ENCODE measurements at places on chromosomes 1 and 21.

- DNase-seq, result no peak
Measured at GRCh38 chr1:163771637-163772036, 449.9 kb downstream of the NUF2 start.

- no peak for DNase-seq
Measured at GRCh38 chr1:38738207-38738606, 121.4 kb downstream of the RRAGC start.

- no peak for DNase-seq
Measured at GRCh38 chr1:101205457-101205856, 31.4 kb upstream of the S1PR1 start.

DNA sequence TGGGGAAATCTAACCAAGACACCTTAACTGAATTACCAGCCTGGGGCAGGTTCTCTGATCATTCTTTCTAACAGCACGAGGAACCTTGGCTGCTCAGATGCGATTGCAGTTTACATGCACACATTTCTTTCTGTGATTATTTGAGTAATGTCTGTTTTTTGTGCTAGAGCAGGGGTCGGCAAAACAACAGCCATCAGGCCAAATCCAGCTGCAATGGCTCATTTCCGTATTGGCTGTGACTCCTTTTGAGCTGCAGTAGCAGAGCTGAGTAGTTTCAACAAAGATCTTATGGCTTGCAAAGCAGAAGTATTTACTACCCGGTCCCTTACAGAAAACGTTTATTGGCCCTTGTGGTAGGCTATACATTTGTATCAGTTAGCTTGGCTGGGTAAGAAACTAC, 37.1 kb downstream of the ZBTB18 start:
- DNase-seq, result no peak

DNA sequence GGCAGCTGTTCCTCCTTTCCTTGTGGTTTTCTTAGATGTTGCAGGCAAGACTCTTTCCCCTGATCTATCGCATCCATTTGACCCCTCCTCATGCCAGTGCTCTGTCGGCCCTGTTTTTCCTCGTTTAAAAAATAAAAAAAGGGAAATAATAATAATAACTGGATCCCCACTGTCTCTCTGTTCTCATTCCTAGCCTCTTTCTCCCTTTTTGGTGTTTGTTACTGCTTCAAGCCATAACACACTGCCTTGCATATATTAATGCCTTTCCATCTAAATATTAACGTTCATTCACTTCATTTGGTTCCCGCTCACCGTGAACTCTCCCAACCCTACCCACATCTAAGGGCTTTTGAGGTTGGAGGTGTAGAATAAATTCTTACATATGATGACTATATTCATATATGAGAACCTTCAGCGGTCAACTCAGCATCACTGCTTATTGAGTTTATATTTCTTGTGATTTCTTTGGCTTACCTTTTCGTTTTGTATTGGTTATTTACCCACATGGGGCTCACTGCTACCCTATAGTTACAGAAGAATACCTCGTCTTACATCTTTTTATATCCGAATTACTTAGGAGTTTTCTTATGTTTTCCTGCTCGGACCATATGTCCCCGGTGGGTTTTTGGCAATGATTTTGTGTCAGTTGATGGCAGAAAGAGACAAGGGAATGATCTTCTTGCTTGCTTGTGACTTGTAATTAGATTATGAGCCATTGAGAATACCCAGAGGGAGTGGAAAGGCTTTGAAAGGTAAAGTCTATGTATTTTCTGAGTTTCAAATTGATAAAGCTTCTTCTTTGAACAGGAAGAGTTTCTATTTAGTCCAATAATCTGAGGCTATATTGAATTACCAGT, 805 bp downstream of the ATG4C start:
- no peak for DNase-seq

DNA sequence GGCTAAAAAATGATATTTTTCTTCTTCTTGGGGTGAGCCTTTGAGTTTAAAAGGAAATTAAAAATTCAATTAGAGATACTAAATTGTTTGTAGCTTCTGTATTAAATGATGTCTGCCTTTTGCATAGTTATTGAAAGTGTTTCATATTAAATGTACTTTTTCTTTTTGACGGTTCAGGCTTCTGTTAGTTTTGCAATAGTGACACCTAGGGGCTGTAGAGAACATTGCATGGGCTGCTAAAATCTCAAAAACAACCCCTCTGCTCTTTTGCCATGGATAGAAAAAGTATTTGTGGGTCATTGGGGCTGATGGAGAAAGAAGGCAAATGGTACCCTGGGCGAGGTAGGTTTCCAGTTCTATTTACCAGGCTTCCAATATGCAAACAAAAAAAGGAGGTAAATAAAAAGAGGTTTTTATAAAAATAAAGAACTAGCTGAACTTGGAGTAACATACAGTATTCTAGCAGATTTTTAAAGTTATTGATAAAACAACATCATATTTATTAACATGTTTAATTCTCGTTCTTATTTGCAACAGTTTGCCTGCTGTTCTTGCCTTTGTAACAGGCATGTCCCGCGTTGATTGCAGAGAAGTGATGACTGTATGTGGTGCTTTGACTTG, 115.4 kb upstream of the HOOK1 start:
- no peak for DNase-seq

DNA sequence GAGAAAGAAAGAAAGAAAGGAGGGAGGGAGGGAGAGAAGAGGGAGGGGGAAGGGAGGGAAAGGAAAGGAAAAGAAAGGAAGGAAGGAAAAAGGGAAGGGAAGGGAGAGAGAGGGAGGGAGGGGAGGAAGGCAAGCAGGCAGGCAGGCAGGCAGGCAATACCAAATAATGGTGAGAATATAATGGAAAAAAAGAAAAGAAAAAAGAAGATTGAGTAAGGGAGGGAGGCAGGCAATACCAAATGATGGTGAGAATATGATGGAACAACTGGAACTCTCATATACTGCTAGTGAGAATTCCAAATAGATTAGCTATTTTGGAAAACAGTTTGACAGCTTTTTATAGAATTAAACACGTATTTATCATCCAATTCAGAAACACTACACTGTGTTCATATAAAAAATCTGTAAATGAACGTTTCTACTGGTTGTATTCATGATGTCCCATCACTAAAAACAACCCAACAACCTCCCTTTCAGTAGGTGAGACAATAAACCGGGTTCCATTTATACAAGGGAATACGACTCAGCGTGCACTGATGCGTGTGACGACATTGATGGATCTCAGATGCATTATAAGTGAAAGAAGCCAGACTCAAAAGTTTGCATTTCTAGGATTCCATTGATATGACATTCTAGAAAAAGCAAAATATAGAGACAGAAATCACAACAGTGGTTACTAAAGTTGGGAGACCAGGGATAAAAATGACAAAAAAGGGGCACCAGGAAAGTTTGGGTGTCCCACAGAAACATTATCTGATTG, 226.4 kb downstream of the DSCAM start:
- no peak for DNase-seq

DNA sequence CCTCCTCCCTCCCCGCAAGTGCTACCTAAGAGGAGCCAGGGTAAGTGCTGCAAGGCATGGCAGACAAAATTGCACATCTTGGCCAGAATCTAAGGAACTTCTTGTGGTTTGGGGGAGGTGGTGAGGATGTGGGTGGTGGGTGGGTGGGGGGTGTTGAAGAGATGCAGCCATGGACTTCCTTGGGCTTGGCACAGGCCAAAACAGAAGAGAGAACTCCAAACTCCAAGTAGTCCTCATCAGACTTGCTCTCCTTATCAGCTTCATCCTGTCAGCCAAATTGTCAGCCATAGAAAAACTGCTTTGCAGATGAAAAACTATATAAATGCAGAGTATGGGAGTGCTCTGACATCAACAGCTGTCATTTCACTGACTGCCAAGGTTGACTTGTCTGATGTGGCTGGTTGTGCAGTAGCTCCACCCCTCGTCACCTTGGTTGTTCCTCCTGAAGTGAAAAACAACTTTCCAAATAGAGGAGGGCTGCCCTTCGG, 7.1 kb downstream of the AMIGO1 start:
- no peak for DNase-seq

DNA sequence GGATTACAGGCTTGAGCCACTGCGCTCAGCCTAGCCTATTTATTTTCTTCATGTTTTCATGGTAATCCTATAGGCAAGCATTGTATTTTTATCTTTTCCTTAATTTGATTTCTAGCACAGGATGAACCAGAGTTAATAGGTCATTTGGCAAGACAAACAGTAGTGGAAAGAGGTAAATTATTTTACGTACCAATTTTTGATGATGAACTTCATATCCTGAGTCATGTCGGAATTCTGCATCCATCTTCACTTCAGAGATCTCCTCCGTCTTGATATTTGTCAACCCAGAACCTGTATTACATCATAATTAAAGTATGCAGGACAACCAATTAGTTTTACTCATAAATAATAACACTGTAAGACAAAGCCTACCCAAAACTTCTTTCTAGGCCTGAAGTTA, 162.6 kb downstream of the GABPA start:
- no peak for DNase-seq

DNA sequence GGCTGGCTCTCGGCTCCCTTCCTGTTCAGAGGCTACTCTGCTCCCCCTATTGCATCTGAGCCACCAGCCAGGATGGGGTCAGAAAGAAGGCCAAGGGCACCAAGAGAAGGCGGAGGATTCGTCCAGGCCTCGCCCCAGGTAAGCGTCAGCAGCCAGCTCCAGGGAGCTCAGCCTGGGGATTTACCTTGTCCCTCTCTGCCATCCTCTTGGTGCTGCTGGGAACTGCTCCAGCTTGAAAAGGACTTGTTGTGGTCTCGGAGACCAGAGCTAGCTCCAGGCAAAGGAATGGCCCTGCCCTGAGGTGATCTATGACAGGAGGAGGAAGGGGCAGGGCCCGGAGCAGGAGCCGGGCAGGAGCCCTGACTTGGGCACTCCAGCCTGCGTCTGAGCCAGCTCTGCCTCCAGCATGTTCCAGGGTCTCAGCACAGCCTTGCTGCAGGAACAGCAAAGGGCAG, 113.7 kb upstream of the IFFO2 start:
- no peak for DNase-seq

DNA sequence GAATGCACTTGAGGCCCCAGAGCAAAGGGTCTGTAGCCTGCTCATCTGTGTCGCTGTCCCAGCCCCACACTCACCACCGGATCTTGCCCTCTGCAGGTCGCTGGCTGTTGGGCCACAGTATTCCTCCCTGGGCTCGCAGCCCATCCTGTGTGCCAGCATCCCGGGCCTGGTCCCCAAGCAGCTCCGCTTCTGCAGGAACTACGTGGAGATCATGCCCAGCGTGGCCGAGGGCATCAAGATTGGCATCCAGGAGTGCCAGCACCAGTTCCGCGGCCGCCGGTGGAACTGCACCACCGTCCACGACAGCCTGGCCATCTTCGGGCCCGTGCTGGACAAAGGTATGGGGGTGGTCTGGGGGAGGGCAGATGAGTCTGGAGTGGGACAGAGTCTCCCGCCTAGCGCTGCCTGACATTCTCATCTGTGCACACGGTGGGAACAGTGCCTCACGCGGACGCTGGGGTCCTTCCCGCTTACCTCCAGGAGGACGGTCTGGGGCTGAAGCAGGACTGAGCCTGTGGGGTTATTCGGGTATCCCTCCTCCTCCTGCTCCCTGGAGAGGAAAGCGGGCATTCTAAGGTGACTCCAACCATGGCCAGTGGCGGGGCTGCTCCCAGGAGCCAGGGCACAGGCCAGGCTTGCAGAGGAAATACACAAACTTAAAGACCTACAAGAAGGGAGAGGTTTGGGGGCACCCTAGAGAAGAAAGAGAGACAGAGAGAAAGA, 15.9 kb downstream of the WNT3A start:
- no peak for DNase-seq

DNA sequence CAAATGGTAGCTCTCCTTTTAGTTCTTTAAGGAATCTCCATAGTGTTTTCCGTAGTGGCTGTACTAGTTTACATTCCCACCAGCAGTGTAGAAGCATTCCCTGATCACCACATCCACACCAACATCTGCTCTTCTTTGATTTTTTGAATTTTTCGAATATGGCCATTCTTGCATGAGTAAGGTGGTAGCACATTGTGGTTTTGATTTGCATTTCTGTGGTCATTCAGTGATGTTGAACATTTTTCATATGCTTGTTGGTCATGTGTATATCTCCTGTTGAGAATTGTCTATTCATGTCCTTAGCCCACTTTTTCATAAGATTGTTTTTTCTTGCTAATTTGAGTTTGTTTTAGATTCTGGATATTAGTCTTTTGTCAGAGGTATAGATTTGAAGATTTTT, 84.6 kb upstream of the B3GALT2 start:
- DNase-seq, result no peak

GRCh38 chr1:108886292-108886691, 9.5 kb downstream of the GPSM2 start:
- no peak for DNase-seq

DNA sequence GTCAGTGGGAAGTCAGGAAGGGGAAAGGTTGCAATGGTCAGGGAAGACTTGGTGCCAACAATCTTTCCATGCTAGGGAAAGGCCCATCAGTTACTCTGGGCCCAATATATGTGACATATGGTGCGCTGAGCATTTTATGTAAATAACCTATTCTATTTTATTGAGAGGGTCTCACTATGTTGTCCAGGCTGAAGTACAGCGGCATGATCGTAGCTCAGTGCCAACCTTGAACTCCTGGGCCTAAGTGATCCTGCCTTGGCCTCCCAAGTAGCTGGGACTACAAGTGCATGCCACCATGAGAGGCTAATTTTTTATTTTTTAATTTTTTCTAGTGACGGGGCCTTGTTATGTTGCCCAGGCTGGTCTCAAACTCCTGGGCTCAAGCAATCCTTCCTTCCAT, 6.8 kb downstream of the UQCRH start:
- no peak for DNase-seq

DNA sequence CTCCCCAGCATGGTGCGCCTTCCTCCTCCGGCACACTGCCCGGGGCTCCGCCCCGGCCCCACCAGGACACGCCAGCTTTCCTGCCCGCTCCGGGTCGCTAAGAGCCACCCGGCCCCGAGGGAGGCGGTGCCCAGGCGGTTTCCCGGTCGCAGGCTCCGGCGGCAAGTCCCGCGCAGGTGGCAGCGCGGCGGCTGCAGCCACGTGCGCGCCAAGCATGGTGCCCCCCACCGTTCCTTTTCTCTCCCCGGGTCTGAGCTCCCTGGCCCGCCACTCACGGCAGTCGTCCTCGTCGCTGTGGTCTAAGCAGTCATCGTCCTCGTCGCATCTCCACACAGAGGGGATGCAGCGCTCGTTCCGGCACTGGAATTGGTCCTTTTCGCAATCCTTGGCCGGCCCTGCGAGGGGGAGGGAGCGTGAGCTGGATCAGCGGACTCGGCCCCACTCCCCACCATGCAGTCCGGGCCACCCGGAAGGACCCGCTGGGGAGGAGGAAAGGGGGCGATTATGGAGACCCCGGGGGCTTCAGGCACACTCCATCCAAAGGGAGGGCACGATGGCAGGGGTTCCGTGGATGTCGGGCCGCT, 1.2 kb downstream of the LRP8 start:
- DNase-seq, result no peak

- no peak for DNase-seq
Measured at GRCh38 chr1:187074445-187075048, 245.8 kb downstream of the PLA2G4A start.

Measured in NCI-H524 treated with DMSO at 0.1 percent for 48 hours (cell line).